Left ventricle myocardium superior (tissue), 1 donor: ENCODE measurements at places on chromosomes 13 and 19. TPM values are rescaled to one million over a fixed set of nuclear protein-coding genes. Genes with fewer than 3 reads are reported as not detected.

Gene FAAP24
- not detected for total RNA-seq

DNA sequence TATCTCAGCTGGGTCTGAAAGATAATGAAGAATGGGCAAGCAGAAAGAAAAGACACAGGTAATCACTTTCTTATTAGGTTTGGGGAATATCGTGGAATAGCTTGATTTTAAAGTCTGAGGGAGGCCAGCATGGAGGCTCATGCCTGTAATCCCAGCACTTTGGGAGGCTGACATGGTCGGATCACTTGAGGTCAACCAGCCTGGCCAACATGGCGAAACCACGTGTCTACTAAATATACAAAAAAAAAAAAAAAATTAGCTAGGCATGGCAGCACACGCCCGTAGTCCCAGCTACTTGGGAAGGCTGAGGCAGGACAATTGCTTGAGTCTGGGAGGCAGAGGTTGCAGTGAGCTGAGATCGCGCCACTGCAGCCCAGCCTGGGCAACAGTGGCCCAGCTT, 1.5 kb upstream of the PAFAH1B3 start:
- DNase-seq, result no peak

Gene SYNE4
- 0.30 TPM for total RNA-seq

DNA sequence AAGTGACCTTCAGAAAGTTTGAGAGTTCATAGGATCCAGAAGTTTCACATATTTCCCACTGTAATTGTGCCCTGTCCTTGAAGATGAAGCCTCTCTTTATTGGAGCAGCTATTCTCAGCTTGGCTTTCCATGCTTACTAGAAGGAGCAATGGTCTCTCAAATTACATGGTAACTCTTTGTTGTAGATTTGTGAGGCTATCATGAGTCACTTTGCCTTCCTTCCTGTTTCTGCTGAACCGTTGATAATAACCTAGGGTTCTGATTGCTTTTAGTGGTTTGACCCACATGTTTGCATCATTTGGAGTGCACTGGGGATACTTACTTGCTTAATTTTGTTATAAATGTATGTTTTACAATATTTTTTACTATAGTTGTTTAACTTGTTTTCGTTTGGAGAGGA, 772.9 kb upstream of the SLITRK6 start:
- no peak for DNase-seq
